ENCODE measurements at places on chromosomes 7 and 10.

- DNase-seq: no peak
These were observed 160.5 kb downstream of the ADAM12 start for GRCh38 chr10:126227762-126228134.

DNA sequence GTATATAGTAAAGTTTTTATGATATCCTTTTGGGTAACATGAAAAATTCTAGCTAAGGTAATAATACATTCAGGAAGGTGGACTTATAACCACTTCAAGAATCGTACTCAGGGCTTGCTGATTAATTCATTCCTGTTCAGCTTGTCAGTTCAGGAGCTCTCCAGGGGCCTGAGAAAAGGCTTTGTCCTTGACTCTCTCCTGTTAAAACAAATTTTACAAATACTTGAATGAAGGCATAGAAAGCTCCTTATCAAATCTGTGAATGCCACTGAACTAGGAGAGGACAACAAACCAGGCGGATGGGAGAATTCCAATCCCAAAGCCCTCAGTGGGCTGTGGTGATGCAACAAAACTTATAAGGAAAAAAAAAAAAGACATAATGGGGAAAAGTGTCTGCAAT lies 354.5 kb upstream of the ZMIZ1 start:
- DNase-seq: no peak

DNA sequence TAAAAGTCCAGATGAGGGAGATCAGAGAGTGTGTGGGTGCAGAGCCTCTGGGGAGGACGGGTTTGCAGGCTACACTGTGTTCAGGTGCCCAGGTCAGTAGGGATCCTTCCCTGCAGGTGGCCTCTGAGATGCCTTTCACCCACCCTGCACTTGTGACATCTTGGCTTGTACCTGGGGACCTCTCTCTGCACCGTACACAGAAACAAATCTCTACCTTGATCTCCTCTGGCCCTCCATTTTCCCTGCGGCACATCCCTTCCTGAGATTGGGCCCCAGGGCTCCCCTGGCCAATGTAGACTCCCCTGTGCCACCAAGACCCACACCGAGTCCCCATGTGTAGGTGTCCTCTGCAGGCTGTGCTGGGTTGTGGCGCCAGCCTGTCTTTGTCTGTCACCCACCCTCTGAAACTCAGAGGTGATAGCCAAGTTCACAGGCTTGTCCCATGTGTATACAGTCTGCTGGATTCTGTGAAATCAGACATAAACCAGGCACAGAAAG lies 140.6 kb downstream of the PTPN20 start:
- DNase-seq: no peak

- DNase-seq: no peak
These were observed 81.3 kb downstream of the ADAM22 start for GRCh38 chr7:88015309-88015708.

DNA sequence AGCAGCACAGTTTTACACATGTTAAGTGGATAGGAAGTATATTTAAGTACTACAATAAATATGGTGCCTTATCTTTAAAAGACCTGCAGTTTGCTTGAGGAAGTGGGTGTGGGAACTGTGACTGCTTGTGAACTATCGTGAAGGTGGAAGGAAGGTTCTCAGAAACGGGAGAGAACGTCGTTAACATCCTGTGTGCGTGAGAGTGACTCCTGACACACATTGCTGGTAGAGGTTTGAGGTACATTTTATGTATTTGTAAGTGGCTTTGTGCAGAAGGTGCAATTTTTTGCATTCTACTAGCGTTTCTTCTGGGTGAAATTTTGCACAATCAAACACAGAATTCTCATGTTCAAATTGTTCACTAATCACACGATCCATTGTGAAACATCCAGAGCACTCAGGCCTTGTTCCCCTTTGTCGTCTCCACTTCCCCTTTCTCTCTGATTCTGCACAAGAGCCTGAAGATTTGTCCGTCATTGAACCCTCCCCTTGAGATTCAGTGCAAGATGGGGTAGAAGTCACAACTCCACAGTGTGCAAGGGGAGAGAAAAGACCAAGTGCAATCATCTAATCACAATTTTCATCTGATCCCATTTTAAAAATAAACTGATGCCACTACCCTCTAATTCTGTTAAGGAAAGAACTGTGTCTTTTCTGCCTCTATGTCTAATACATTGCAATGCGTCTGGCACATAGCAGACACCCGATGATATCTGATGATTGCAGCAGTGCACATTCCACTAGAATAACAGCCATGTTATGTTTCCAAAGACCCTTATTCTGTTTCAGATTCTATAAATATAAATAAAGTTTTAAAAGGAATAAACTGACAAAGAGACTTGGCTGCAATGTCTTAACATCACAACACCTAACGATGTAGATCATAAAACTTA lies 279.9 kb downstream of the NEBL start:
- no peak for DNase-seq

- DNase-seq: no peak
These were observed 485.1 kb upstream of the KLF6 start for GRCh38 chr10:4270116-4270515.

GRCh38 chr10:35471435-35471834 lies 133.7 kb upstream of the GJD4 start:
- DNase-seq: no peak

DNA sequence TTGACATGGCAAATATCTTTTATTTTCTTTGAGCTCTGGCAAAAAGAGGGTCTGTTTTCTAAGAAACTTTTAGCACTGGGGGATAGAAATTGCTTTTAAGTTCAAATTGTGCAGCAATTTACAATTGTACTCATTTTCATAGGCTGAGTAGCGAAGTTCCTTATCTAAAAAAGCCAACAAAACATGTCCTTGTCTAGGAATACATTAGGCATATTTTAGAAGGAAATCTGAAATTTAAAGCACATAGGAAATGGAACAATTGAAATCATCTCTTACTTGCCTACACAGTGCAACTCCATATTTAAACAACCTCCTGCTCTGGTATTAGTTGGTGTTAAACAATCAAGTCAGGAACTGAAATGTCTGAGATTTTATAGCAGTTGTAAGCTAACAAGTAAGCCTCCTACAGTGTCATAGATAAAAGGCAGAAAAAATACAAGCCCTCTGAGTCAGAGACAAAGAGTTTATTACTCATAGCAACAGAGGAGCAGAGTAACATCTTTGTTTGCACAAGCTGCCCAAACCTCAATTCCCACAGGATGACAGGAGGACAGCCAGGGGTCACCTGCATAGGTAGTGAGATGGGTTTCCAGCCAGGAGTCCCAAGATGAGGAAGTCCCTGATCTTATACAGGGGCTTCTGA lies 280.2 kb upstream of the HGF start:
- no peak for DNase-seq

DNA sequence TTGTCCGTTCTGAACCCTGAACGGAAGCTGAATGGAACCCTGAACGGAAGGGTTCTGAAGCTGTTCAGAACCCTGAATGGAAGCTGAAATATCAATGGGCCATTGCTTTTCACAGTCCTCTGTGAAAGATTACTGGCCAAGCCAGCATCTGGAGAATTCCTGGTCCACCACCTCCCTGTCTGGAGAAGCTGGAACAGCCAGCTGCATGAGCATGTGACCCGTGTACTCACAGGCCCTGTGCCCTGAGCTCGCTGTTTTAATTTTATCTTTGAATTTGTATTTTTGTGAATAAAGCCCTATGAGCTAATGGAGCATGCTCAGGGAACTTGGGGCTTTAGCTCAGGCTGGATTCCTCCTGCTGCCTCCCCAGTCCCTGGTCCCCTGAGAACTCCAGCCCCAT lies 37.2 kb downstream of the HTRA1 start:
- DNase-seq: no peak

DNA sequence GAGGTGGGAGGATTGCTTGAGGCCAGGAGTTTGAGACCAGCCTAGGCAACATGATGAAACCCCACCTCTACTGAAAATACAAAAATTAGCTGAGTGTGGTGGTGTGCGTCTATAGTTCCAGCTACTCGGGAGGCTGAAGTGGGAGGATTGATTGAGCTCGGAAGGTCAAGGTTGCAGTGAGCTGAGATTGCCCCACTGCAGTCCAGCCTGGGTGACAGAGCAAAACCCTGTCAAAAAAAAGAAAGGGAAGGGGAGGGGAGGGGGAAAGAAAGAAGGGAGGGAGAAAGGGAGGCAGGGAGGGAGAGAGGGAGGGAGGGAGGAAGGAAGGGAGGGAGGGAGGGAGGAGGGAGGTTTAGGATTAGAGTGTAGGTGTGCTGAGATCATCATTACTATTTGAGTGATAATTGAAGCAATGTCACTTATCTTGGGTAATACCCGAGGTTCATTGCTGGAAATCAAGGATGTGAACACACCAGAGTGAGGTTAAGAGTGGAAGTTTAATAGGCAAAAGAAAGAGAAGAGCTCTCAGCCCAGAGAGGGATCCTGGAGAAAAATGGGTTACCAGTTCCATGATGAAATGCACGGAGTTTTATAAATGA lies 27.6 kb downstream of the VCL start:
- DNase-seq: no peak

GRCh38 chr10:85532773-85533172 lies 833.8 kb downstream of the GRID1 start:
- no peak for DNase-seq

DNA sequence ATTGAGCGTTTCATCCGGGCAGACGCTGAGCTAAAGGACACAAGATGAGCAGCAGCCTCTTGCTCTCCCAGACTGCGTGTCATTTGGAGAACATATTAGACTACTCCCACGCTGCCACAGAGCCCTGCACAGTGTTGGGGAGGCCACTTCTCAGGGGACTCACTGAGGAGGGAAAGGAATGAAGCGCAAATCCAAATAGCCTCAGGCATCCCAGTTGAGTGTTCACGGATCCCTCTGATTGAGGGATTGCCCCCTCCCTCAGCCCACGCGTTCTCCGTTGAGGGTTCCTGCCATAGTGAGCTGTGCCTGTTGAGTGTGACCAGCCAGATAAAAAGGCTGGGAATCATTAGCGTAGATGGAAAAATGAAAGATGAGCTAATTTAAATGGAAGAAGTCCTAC lies 563.4 kb downstream of the ACTR3B start:
- DNase-seq: no peak

Measured in activated CD8-positive, alpha-beta memory T cell treated with anti-CD3 and anti-CD28 coated beads for 4 hours (primary cell).